ENCODE measurements at places on chromosomes 3 and 15. TPM values are rescaled to one million over a fixed set of nuclear protein-coding genes. Genes with fewer than 3 reads are reported as not detected.

DNA sequence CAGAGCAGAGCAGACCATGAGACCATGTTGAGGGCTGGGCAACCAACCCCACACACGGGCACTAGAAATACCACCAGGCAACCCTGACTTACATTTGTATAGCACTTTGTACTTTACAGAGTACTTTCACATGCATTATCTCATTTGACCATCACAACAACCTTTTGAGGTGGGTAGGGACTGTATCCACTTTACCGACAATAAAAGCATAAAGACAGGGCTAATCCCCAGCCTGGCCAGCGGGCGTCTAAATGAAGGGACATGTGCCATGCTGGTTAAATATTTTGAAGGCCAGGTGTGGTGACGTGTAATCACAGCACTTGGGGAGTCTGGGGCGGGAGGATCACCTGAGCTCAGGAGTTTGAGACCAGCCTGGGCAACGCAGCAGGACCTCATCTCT lies 23.6 kb downstream of the RASGRP1 start:
- no peak for DNase-seq

The SLC9C1 gene
- not detected for total RNA-seq

The CADM2 gene
- 0.26 TPM for total RNA-seq

The FAM81A gene
- total RNA-seq, result 0.26 TPM

The BNC1 gene
- total RNA-seq, result 74.2 TPM

DNA sequence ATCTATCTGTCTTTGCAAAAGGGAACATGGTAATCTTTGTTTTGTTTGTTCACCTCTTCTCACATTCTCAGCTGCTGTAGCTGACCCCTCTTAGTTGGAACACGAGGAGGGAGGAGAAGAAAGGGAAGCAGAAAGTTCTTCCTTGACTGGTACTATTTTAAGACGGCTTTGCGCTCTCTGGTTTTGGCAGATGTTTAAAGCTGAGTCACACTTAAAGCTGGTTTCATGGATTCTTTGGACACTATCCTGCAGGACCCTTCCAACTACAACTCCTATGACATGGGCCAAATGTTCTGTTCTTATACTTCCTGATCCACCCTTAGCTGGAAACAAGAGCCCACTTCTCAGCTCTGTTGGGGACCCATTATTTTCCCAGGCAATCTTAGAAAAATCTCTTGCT lies 40.6 kb upstream of the FXR1 start:
- DNase-seq, result no peak

The IMPDH2 gene
- 270 TPM for total RNA-seq

- DNase-seq, result no peak
These were observed 141.6 kb upstream of the FOXB1 start for GRCh38 chr15:59862191-59863155.

- DNase-seq, result no peak
These were observed 146.9 kb upstream of the LRTM1 start for GRCh38 chr3:55074796-55075195.

GRCh38 chr15:38042707-38043445 lies 108.4 kb downstream of the TMCO5A start:
- DNase-seq, result no peak

- peak; percentile 97 for DNase-seq
These were observed 176.1 kb upstream of the THBS1 start for GRCh38 chr15:39404767-39405181.

DNA sequence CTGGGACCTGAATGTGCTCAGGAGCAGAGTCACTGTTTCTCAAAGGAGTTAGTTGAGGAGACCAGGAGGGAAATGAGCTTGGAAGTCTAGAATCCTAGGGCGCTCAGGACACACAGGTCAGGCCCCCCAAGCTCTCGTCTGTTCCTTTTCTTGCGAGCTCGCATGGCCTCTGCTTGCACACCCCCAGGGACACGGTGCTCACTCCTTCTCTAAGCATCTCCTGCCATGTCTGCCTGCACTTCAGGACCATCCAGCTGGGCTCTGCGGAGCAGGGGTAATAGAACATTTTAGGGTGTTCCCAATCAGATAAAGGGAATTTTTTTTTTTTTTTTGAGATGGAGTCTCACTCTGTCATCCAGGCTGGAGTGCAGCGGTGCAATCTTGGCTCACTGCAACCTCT lies 213.2 kb downstream of the XXYLT1 start:
- DNase-seq, result no peak

GRCh38 chr15:76217029-76217881 lies 94.0 kb downstream of the ETFA start:
- DNase-seq, result peak; percentile 72

GRCh38 chr15:26771168-26771567 lies 1.7 kb downstream of the GABRB3 start:
- DNase-seq, result no peak

- no peak for DNase-seq
These were observed 107.9 kb upstream of the DLG1 start for GRCh38 chr3:197406266-197406665.

- peak; percentile 12 for DNase-seq
These were observed 217.8 kb upstream of the EOMES start for GRCh38 chr3:27939940-27940339.

The PLA1A gene
- not detected for total RNA-seq

GRCh38 chr3:101635345-101635744 lies 41.6 kb downstream of the ZBTB11 start:
- DNase-seq, result no peak

The MORC1 gene
- total RNA-seq, result not detected

DNA sequence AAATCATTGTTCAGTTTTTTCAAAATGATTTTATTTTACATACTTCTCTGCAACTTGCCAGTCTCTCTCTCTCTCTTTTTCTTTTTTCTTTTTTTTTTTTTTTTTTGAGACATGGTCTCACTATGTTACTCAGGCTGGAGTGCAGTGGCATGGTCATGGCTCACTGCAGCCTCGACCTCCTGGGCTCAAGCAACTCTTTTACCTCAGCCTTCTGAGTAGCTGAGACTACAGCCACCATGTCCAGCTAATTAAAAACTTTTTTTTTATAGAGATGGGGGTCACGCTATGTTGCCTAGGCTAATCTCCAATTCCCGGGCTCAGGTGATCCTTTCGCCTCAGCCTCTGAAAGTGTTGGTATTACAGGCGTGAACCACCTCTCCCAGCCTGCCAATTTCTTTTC lies 12.1 kb upstream of the ARID3B start:
- DNase-seq, result no peak

DNA sequence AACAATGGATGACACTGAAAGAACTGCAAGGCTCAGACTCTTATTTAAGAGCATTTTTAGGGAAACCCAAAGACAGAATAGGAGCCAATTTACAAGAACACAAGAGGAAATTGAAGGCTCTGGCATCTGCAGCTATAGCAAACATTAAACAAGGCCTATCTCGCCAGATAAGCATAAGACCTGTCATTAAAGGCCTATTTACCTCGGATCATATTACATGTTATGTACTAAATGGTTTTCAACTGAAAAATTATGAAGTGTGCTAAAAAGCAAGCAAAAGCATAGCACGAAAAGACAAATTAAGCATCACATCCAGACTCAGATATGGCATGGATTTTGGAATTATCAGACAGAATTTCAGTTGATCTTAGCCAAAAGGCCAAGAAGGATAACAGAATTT lies 617.1 kb downstream of the SQOR start:
- no peak for DNase-seq

DNA sequence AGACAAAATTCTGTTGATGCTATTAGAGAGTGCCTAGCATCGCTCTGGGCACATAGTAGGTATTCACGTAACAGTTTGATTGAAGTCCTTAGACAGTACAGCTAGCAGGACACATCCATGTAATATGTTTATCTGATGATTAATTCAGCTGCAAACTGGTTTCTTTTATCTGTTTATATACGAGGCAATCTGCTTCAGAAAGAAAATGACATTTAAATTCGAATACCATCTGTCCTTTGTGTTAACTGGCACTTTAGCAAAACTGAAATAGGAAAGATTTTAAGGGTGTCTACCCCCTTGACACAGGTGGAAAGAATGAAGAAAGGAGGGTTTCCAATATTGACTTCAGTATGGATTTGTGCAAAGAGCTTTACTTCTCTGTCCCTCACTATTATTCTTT lies 192.5 kb downstream of the MFSD1 start:
- no peak for DNase-seq

- no peak for DNase-seq
These were observed 106.2 kb upstream of the THBS1 start for GRCh38 chr15:39474657-39475056.

DNA sequence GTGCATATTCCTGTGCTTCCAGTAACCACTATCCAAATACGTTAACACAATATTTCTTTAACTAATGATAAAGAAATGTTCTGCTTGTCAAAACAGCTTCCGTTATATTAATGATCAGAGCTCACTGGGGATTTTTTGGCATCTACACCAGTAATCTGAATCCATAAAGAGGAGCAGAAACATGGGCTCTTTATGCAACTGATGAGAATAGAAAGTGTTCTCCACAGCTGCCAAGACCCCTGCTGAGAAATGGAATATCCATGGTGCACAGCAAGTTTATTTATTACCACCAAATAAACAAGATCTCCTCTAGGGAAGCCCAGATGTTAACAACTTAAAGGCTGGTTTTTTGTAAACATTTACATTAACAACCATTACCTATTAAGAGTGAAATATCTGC lies 54.5 kb downstream of the ALDH1A2 start:
- DNase-seq, result no peak

GRCh38 chr3:189786479-189787064 lies 155.4 kb downstream of the TP63 start:
- DNase-seq, result no peak

DNA sequence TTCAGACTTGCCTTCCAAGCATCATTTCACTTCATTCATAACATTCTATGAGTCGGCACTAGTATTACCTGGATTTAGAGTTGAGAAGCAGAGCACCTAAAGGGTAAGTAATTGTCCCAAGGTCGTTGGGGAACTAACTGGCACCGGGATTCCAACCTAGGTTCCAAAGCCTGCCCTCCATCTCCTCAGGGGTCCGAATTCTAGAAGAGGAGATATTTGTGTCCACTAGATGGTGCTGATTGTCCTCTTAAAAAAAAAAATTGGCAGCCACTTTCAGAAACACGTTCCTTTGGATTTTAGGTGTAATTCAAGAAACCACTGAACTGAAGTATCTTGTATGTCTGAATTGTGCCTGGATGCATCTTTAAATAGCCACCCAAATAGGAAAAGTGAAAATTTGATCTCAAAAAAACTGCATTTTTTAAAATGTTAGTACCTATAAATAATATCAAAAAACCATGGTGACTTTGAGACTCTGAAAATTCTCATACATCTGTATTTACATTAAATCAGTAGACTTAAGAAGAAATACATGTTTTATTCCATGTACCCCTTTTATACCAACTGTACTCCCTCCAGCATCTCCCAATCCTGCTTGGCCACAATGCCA lies 3.9 kb upstream of the FSIP1 start:
- DNase-seq, result peak; percentile 58

DNA sequence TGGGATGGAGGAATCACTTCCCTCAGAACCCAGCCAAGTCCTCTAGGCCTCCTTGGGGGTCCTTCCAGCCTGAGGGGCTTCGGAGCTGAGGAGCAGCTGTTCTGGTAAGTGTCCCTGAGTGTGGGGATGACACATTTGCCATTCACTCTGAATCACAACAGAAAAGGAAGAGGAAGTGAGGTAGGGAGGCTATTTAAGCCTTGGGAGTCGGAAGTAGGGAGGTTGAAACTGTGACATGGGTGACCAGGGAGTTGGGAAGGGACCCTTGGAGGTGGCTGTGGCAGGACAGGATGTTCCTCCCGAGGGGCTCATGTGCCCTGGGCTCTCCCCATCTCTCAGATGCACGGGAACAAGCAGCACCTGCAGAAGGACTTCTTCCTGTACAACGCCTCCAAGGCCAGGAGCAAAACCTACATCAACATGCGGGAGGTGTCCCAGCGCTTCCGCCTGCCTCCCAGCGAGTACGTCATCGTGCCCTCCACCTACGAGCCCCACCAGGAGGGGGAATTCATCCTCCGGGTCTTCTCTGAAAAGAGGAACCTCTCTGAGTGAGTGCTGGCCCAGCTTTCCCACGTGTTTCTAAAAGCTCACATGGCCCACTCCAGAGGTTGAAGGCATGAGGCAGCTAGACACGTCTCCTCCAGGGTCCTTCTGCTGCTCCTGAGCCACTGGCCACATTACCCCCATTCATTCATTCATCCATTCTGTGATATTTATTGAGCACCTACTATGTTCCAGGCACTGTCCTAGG lies 43.3 kb downstream of the CAPN3 start:
- no peak for DNase-seq

The AMT gene
- 2.2 TPM for total RNA-seq

The KCNAB1 gene
- total RNA-seq, result 0.38 TPM

- DNase-seq, result peak; percentile 67
These were observed 95.0 kb downstream of the VGLL4 start for GRCh38 chr3:11548721-11549131.

- peak; percentile 5 for DNase-seq
These were observed 249.1 kb downstream of the CTNNB1 start for GRCh38 chr3:41448396-41448795.

DNA sequence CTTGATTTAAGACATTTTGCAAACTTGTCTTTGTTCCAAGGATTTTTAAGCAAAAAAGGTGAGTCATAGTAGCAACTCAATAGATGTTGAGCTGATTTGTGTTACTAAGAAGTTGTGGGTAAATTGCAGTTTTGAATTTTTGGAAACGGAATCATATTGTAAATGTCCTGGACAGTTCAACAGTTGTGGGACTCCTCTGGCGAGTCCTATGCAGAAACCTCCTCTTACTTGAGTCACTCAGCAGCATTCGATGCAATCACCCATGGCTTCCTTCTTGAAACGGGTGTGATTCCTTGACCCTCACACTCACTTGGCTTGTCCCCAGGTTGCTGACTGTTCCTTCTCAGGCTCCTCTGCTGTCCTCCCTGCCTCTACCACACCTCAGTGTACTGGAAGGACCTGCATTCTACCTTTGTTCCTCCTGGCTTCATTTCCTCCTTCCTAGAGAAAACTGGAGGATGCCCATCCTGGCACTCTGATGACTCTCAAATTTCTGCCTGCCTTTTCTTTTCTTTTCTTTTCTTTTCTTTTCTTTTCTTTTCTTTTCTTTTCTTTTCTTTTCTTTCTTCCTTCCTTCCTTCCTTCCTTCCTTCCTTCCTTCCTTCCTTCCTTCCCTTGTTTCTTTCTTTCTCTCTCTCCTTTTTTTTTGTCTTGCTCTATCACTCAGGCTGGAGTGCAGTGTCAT lies 52.8 kb upstream of the DGKG start:
- DNase-seq, result peak; percentile 50

DNA sequence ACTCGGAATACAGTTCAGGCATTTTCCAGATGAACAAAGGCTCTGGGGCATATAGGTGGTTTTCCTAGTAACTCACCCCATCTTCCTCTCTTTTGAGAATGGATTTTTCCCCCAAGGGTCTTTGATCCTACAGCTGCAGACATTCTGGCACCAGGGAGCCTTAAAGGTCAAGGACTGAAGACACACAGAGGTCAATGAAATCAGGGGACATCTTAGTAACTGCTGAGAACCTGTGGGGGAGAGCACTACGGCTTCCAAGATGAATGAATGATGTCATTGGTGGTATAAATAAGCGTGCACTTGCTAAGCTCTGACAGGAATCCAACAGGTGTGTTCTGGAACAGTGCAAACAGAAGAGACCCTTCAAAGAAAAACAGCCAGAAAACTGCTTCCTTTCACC lies 36.3 kb downstream of the TMEM212 start:
- DNase-seq, result no peak

- DNase-seq, result no peak
These were observed 61.9 kb downstream of the ATP2B2 start for GRCh38 chr3:10443272-10444109.

Data from bronchial epithelial cell (primary cell).